ENCODE measurements at places on chromosomes 1 and 21.

DNA sequence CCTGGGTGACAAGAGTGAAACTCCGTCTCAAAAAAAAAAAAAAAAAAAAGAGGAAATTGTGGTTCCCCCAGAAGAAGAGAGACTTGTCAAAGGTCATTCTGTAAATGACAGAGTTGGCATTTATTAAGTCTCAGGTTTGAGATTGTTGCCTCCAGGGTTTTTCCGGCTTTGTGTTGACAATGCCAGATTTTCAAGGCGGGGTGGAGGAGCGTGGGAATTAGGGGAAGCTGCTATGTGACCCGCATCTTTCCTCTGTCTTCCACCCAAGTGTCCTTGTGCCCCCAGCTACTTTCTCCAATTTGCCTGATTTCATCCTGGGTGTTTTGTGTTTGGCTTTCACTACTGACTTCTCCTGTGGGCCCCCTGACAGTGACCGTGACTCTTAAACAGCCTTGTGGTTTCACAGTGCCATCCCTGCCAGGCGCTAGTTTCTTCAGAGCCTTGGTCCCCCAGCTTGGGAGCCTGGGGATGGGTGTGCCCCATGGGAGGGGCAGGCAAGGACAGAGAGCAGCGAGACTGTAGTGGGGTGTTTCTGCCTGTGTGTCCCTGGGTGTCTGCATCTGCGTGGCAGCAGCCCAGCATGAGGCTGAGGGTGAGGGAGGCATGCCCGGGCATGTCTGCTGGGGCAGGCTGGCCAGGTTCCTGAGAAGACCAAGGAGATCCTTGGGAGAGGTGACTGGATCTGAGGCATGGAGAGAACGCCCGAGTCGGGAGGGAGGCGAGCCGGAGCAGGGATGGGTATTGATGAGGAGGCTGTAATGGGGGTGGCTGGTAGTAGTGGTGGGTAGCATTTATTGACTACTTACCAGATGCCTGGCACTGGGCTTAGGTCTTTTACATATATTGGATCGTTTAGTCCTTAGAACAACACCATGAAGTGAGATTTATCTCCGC is 46.3 kb downstream of the IER5 start:
- DNase-seq = peak; percentile 83

DNA sequence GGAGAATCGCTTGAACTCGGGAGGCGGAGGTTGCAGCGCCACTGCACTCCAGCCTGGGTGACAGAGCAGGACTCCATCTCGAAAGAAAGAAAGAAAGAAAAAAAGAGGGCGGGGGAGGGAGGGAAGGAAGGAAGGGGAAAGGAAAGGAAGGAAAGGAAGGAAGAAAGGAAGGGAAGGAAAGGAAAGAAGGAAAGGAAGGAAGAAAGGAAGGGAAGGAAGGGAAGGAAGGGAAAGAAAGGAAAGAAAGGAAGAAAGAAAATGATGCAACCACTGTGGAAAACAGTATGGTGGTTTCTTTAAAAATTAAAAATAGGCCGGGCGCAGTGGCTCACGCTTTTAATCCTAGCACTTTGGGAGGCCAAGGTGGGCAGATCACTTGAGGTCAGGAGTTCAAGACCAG is 15.2 kb upstream of the RCAN3 start:
- DNase-seq = no peak

- DNase-seq = no peak
Observed at GRCh38 chr1:40646315-40646714, 19.2 kb downstream of the RIMS3 start.

DNA sequence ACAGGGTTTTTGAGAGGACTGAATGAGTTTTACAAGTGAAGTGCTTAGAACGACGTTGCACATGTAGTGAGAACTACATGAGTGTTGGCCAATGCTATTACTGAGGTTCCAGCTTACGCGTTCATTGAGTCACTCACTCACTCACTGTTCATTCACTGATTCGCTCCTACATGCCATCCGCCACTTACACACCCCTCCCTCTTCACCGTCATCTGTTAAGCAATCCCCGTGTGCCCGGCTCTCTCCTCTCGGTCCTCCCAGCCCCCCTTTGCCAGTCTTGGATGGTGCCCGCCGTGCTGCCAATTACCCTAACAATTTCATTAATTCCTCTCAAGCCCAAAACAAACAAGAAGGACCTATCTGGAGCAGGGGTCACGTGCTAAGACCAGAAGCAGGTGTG is 27.3 kb upstream of the EPHA2 start:
- DNase-seq = no peak

GRCh38 chr1:228312136-228312764 is 94.4 kb downstream of the TRIM11 start:
- DNase-seq = no peak
